Caco-2 (cell line): ENCODE measurements at places on chromosomes 16 and 17.

- H3K36me3 ChIP-seq, result no peaks in the 10 kb centered on the region
- no peak for DNase-seq
- H3K27me3 ChIP-seq, result no peaks in the 10 kb centered on the region
- no peak overlapping the region for H3K27ac ChIP-seq
- peaks cover 20% of the 10 kb centered on the region for H3K4me1 ChIP-seq
These were observed 5.8 kb upstream of the MYCBPAP start for GRCh38 chr17:50502301-50502990.

GRCh38 chr17:57256708-57257112 lies 387 bp downstream of the MSI2 start:
- no peaks in the 10 kb centered on the region; the same call in 1 of the 2 replicates for H3K36me3 ChIP-seq
- no peaks in the 10 kb centered on the region for H3K27me3 ChIP-seq
- H3K27ac ChIP-seq, result peak overlapping the region; percentile 92
- DNase-seq, result no peak
- peak overlapping the region; percentile 73 for H3K4me3 ChIP-seq

GRCh38 chr17:79852748-79853147 lies 13.5 kb upstream of the CBX4 start:
- DNase-seq, result no peak
- H3K4me1 ChIP-seq, result 0 out of 2 replicates have a peak, but pooled peaks cover 4% of the 10 kb centered on the region
- H3K27ac ChIP-seq, result no peak overlapping the region
- H3K36me3 ChIP-seq, result no peaks in the 10 kb centered on the region
- H3K27me3 ChIP-seq, result no peaks in the 10 kb centered on the region

DNA sequence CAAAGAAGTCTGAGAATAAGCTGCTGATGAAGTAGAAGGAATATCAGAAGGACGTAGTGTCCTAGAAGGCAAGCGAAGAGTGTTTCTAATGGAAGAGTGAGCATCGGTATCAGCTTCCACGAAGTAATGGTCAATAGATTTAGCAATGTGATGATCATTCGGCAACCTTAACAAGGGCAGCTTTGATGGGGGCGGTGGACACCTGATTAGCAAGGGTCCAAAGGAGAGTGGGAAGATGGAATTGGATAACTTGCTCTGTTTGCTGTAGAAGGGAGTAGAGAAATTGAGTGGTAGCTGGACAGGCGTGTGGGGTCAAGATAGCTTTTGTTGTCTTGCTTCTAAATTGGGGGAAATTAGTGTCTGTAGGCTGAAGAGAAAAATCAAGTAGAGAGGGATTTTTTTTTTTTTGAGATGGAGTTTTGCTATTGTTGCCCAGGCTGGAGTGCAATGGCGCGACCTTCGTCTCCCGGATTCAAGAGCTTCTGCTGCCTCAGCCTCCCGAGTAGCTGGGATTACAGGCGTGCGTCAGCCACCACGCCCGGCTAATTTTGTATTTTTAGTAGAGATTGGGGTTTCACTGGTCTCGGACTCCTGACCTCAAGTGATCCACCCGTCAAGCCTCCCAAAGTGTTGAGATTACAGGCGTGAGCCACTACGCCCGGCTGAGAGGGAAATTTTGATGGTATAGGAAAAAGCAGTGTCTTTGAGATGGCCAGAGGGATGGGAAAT lies 13.9 kb upstream of the HES7 start:
- no peak for DNase-seq
- H3K4me3 ChIP-seq, result peak overlapping the region; percentile 38
- H3K36me3 ChIP-seq, result no peaks in the 10 kb centered on the region
- H3K27me3 ChIP-seq, result no peaks in the 10 kb centered on the region
